Activated T-helper 9 cell treated with anti-CD3 and anti-CD28 coated beads, Interleukin-2, amount 50 U/mL, for 16 hours (primary cell): ENCODE measurements at places on chromosomes 1 and 21.

- DNase-seq, result no peak
These were observed 191.4 kb downstream of the AMY1C start for GRCh38 chr1:103941086-103941485.

- no peak for DNase-seq
These were observed 99.0 kb downstream of the ZBTB18 start for GRCh38 chr1:244150071-244150470.

GRCh38 chr21:35239811-35240219 lies 190.7 kb upstream of the RUNX1 start:
- DNase-seq, result no peak

GRCh38 chr1:9867408-9868243 lies 42.4 kb downstream of the CTNNBIP1 start:
- peak; percentile 81 for DNase-seq

DNA sequence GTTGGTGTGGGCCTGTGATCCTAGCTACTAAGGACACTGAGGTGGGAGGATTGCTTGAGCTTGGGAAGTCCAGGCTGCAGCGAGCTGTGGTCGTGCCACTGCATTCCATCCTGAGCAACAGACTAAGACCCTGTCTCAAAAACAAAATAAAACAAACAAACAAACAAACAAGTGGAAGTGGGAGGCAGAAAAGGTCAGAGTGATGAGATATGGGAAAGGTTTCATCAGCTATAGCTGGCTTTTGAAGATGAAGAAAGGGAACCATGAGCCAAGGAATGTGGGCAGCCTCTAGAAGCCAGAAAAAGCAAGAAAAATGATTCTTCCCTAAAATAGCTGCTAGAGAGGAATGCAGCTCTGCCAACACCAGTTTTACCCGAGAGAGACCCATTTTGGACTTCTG lies 10.6 kb upstream of the NUCKS1 start:
- no peak for DNase-seq

- DNase-seq, result no peak
These were observed 39.9 kb upstream of the INSL5 start for GRCh38 chr1:66840929-66841328.

- DNase-seq, result no peak
These were observed 113.4 kb upstream of the RAVER2 start for GRCh38 chr1:64631346-64632034.

GRCh38 chr1:78304761-78305160 lies 186.0 kb upstream of the PTGFR start:
- DNase-seq, result no peak

GRCh38 chr1:40239626-40240025 lies 8.1 kb upstream of the TMCO2 start:
- no peak for DNase-seq

DNA sequence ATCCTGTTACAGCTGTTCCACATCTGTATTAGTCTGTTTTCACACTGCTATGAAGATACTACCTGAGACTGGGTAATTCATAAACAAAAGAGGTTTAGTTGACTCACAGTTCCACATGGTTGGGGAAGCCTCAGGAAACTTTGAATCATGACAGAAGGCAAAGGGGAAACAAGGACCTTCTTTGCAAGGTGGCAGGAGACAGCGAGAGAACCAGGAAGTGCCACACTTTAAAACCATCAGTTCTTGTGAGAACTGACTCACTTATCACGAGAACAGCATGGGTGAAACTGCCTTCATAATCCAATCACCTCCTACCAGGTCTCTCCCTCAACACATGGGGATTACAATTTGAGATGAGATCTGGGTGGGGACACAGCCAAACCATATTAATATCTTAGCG lies 110.3 kb upstream of the TRABD2B start:
- DNase-seq, result no peak

DNA sequence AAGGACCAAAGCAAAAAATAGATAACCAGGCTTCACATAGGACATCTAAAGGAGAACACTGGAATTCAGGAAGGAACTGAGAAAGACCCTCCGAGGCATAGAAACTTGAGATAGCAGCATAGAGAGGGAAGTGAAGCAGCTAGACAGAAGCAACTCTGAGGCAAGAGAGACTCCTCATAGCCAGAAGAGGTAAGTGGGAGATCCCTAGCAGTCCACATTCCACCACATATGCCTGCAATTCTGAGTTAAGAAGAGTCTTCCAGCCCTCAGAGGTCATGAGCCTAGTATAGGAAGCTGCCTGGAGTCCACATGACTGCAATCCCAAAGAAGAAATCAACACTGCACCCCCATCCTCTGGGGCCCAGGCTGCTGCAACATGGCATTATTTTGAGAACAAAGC lies 13.9 kb upstream of the FGGY start:
- DNase-seq, result no peak
